ENCODE measurements at places on chromosomes 12 and 14.

GRCh38 chr12:88580051-88580871 is at the start of gene KITLG:
KITLG (minus strand) TSS chr12:88580471; CDS start chr12:88580278, 193 bp downstream.
- peak; percentile 94 for DNase-seq

DNA sequence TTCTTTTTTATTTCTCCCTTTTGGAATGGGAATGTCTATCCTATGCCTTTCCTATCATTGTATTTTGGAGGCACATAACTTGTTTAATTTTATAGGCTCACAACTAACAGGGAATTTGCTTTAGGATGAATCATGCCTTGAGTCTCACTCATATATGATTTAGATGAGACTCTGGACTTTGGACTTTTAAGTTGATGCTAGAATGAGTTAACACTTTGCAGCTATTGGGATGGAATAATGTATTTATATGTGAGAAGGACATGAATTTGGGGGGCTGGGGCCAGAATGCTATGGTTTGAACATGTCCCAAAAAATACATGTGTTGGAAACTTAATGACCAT is 365.3 kb downstream of the ZFP36L1 start:
- peak; percentile 36 for DNase-seq

- no peak for DNase-seq
Observed at GRCh38 chr12:103310546-103311270, 185.1 kb downstream of the C12orf42 start.

DNA sequence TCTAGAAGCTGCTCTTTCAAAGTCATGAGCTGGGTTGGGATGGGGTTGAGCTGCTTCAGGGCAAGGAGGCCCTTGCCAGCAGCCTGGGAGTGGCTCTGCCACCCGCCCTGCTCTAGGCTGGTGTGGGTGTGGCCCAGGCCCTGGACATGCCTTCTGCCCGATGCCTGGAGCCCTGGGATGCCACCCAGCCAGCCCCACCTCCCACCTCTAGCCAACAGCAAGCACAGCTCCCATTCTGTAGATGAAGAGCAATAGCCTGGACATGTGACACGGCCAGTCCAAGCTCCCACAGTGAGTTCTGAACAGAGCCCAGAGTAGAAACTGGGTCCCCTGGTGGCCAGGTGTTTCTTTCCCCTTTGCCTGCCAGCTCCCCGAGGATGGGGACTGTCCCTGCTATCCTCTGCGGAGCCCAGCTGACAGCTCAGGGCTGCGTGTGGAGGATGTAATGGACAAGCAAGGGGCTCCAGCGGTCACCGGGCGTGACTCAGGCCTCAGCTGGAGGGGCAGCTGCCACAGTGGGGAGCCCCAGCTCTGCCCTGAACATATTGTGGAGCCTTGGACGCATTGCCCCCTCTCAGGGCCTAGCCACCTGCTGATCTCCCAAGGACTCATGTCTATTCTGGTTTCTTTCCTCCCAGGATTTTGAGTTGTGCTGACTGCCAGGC is 165.2 kb downstream of the TSPAN9 start:
- peak; percentile 63 for DNase-seq

DNA sequence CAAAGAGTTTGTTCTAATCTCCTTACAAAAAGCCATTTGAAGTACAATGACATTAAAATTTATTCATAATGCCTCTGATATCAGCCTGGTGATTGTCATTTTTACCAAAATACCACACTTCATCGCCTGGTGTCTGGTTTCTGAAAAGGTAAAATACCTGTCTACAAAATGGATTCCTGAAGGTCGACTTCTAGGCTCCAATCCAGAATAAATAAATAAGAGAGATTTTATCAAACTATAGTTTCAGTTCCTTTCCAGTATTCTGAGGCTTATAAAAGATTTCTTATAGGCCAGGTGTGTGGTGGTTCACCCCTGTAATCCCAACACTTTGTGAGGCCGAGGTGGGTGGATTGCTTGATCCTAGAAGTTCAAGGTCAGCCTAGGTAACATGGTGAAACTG is 340.7 kb downstream of the SLC16A7 start:
- peak; percentile 35 for DNase-seq

GRCh38 chr14:92609955-92610354 is 96.4 kb downstream of the RIN3 start:
- no peak for DNase-seq

DNA sequence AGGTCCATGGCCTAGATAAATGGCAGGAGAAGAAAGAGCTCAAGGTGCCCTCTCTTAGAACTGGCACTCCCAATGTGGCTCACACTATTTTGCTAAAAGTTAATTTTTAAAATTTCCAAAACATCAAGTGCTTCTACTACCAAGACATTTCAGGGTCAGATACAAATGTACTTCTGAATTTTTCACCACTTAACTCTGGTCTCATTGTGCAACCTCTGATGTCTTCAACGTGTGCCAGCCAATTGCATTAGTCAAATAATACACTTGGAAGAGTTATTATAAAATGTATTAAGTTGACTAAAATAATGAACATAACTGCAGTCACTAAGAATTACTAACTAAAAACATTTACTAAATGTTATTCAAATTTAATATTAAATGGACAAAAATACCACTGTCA is 41.3 kb downstream of the SLC25A47 start:
- DNase-seq: no peak

Measured in HT-29 (cell line).